Ascending aorta (tissue), 2 donors: ENCODE measurements at places on chromosomes 3 and 15. TPM values are rescaled to one million over a fixed set of nuclear protein-coding genes. Genes with fewer than 3 reads are reported as not detected.

DNA sequence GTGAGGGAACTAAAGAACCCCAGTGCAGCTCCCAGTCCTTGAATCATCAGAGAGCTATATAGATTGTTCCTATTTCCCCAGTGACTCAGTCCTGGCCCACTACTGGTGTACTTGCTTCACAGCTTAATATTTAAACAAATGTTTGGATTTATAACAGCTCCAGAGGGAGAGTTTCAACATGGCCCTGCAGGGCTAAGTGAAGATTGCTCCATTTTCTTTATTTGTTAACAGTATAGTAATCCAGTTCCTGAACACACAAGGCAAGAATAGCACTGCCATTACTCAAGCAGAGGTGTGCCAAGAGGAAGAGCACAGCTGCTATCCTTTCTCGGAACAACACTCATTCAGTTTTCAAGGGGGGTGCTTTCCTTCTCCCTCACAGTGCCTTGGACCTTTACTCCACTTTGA is 6.5 kb downstream of the SQOR start:
- no peak for DNase-seq

LTF gene
- total RNA-seq: 1.4 TPM

DNA sequence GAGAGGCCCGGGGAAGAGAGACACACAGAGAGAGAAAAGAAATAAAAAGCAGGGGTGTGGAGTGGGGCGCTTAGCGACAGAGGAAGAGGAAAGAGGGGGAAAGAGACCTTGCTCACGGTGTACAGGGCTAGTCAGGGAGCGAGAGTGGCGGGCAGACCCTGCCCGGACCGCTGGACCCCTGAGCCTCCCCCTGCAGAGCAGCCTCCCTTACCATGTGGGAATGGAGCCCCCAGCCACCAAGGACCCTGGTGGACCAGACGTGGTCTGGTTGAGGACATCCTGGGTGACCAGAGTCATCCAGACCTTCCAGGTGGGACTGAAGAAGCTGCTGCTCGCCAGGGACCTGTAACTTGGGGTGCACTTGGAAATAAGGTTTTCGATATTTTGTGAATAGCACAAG is 129.6 kb downstream of the CHSY1 start:
- no peak for DNase-seq

DNA sequence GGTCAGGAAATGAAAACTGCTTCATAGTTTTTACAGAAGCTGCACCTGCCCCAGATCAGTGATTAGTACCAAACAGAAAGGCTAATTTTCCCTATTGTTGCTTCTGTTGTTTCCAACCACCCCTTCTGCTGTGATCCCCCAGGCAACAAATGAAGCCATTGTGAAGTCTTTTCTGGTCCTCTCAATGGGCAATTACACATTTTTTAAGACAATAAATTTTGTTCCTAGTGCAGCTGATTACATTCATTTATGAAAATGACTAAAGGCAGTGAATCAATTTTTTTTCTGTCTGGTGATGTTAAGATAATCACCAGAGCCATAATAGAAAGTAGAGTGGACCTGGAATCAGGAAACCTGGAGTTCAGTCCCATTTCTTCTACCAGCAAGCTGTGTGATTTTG is 32.7 kb downstream of the GLDN start:
- no peak for DNase-seq

DNA sequence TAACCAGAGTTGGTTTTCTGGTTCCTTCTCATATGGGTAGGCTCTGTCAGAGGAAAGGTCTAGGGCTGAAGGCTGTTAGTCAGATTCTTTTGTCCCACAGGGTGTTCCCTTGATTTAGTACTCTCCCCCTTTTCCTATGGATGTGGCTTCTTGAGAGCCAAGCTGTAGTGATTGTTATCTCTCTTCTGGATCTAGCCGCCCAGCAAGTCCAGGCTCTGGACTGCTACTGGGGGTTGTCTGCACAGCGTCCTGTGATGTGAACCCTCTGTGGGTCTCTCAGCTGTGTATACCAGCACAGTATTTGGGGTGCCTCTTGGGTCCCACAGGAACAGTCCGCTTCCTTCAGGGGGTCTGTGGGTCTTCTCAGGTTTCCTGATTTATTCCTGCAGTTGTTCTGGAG is 70.8 kb downstream of the PPP2R3A start:
- DNase-seq: no peak

- DNase-seq: no peak
These were observed 36.9 kb downstream of the RFTN1 start for GRCh38 chr3:16476636-16477035.

DNA sequence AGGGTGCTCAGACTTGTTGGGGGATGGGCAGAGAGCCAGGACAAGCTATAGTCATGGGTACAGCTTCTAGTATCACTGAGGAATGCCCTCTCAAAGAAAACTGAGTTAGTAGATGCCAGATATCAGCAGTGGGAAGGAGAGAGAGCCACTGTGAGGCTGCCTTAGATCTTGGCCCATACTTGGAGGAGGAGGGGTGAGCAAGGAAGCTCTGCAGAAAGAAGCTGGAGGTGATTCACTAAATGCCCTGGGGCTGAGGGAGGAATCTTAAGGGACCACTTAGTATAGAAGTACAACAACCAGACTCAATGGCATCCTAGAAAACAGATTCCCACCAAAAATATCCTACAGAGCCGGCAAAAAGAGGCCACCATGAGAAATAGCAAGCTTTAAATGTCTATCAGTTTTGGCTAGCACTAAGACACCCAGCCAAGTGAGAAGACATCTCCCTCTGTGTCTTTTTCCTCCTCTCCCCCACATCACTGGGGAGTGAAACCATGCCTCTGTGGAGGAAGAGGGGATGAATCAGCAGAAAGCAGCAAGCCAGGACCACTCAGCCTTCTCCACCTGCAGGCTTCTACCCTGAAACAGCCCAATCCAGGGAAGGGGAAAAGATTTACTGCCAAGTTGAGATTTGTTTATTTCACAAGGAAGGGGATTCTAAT is 282.5 kb upstream of the STT3B start:
- no peak for DNase-seq

- no peak for DNase-seq
These were observed 274.7 kb downstream of the ERC2 start for GRCh38 chr3:56193519-56193918.

DNA sequence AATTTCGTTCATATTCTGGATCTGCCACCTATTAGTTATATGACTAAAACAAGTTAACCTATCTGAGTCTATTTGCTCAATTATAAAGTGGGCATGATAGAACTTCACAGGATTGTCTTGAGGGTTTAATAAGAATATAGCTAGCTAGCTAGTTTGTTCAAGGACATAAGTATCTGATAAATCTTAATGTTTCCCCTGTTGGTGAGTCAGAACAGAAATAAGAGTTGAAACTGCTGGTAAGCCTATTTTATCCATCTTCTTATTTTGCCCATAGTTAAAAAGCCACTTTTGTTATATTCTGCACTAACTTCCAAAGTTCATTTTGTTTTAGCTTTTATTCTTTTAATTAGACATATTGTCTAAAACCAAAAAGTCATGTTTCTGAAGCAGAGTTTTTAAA is 9.4 kb downstream of the SELENOT start:
- DNase-seq: no peak

PLA2G4F gene
- total RNA-seq: not detected

- peak; percentile 79 for DNase-seq
These were observed at the start of gene ZNF385D for GRCh38 chr3:21750831-21751391. Gene ZNF385D (minus strand): TSS chr3:21751210. CDS start chr3:21750916, 294 bp downstream.

GRCh38 chr3:23264413-23264812 is 61.3 kb downstream of the UBE2E2 start:
- no peak for DNase-seq

GRCh38 chr15:61974759-61975158 is 85.5 kb downstream of the VPS13C start:
- DNase-seq: no peak

DNA sequence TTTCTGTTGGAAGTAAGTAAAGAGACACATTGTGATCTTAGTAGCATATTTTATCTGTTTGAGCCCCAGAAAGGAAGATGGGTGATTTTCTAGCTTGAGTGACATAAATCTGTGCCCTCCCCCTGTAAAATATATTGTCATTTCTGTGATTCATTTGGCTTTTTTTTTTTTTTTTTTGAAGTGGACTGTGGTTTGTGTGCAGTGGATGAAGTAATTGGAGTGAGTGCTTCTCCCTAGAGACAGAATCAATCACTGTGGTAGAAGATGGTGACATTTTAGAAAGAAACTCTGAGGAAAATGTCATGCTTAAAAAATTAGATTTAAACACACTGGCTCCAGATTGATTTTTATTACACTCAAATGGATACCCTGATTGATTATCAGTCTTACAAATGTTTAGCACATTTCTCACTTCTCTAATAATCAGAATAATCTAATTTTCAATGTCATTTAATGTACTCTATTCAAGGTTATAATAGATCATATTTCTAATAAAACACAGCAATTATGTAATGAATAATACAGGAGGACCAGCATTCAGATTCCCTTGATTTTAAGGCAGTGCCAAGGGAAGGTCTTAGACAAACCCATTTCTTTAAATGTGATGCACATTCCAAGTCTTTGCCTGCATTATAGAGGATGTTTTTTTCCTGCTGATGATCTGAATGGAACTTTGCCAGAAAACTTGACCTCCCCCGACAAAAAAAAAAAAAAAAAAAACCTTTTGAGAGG is 116.6 kb downstream of the TOP2B start:
- no peak for DNase-seq

DNA sequence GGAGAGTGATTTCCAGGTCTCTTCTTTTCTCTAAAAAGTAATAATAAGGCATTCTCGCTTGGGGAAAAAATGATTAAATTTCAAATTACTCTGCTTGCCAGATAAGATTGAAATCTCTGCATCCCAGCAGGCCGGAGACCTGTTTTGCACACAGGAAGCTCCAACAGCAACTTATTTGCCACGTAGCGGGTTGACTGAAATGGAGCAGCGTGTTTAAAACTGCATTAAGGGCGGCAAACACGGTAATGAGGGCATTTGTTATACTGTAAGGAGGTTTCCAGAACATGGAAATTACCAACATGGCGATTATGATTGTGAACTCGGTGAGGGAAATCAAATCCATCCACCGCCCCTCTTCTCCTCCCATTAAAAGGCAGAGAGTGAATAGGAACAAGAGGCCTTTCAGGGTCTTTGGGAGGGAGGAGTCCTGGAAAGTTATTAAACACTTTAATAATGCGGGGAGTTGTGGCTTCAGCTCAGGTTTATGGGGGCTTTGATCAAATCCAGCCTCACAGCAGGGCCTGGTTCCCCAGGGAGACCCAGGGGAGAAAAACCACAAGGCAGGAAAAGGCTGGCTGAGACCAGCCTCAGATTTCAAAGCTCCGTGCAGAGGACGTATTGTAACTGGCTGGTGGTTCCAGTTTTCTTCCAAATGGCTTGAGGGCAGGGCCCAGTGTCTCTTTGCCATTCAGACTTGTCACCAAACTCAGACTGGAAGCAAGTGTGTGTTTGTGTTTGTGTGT is 242.3 kb downstream of the TLE3 start:
- no peak for DNase-seq

DNA sequence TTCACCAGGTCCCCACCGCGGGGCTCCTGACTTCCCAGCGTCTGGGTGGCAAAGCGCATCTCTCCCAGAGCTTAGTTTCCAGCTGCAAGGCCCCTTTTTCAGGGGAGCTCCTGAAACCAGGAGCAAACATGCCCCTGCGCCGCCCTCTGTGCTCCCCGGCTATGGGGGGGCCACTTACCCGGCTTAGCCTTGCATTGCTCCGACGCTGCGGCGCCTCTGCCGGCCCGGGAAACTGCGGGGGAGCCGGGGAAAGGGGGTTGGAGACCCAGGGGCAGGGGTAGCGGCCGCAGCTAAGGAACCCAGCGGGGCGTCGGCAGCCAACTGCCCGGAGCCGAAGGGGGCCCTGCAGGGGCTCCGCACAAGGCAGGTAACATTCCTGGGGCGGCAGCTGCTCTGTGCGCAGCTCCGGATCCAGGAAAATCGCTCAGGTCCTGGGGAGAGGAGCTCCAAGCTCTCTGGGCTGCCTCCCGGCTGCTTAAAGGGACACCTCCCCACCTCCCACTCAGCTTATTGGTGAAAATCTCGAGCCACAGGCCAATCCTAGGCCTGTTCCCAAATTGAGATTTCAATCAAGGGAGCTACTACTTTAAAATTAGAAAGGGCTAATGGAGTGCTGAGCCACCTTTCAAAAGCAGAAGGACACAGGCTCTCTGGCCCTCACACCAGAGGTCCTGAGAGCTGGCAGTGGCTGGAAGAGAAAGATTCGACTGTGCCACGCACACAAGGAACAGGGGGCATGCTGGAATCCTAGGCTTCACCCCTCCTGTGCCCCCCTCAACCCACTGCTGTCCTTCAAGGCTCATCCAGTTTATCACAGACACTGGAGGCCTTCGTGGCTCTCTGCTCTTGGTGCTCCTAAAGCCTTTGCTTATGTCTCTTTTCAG is 42.7 kb upstream of the PRICKLE2 start:
- no peak for DNase-seq

CPNE9 gene
- not detected for total RNA-seq

- DNase-seq: no peak
These were observed 7.4 kb upstream of the CCK start for GRCh38 chr3:42273361-42273760.

DNAH12 gene
- total RNA-seq: not detected

DNA sequence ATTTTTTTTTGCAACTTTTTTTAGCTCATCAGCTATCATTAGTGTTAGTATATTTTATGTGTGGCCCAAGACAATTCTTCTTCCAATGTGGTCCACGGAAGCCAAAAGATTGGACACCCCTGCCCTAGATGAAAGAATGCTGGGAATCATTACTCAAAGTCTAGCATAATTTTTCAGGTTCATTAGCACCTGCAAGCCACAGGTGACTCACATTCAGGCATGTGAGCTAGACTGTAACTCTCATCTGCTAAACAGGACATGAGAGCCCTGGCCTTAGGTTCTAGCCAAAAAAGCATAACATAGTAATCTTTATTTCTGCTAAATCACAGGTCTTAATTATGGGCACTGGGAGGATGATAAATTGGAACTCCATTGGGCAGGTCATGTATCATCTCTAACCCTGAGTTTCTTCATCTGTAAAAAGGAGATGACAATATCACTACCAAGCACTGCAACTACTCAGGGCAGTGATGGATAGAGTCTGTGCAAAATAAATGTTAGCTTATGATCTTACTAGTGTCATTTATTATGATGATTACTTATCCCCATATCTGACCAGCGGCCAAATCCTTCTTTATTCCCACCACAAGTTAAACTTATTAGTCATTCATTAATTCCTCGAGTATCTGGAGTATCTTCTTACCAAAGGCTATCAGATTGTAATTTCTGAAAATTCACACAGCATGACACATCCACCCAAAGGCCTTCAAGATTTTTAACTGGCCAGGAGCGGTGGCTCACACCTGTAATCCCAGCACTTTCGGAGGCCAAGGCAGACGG is 125.0 kb downstream of the PLD1 start:
- no peak for DNase-seq

DNA sequence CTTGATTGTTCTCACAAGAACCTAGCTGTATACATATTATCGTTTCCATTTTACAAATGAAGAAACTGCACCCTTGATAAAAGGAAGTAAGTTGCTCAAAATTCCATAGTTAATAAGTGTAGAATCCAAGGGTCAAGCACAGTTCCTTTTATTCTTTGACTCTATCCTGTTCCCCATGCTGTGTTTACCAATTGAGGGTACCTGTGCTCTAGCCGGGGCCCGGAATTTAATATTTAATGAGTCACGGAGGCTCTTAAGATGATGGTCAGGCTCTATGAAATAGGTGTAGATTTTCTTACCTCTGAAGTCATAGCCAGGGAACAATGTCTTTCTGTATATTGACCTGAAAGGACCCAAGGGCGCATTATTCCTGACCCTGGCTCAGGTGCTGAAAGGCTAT is 65.2 kb downstream of the LPP start:
- no peak for DNase-seq

CD276 gene
- total RNA-seq: 84.3 TPM
